ENCODE measurements at places on chromosomes 16 and 17. TPM values are rescaled to one million over a fixed set of nuclear protein-coding genes. Genes with fewer than 3 reads are reported as not detected.

GRCh38 chr17:33464669-33465280 lies 171.7 kb upstream of the ASIC2 start:
- DNase-seq, result no peak

DNA sequence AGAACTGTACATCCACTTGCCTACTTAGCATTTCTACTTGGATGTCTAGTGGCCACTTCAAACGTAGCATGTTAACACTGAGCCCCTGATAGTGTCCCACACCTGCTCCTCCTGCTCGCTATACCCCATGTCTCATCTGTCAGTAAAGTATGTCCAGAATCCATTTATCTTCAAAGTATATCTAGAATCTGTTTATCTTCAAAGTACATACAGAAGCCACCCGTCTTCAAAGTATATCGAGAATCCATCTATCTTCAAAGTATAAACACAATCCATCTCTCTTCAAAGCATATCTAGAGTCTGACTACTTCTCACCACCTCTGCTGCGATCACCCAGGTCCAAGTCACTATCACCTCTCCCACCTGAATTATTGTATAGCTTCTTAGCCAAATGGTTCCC lies 43.8 kb downstream of the MYO1D start:
- no peak for DNase-seq

DNA sequence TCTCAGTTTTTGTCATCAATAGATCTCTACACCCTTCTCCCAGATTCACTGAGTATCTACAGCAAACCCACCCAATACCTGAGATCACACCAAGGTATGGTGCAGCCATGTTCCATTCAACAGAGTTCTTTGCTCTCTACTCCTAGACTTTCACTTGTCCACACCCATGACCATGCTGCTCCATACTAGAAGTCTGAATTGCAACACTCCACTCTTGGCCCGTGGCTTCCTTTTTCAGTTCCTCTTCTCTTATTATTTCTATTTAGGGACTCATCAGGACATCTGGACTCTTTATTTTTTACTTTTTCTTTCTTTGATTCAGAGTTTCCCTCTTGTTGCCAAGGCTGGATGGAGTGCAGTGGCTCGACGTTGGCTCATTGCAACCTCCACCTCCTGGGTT lies 37.1 kb downstream of the YWHAE start:
- DNase-seq, result no peak

DNA sequence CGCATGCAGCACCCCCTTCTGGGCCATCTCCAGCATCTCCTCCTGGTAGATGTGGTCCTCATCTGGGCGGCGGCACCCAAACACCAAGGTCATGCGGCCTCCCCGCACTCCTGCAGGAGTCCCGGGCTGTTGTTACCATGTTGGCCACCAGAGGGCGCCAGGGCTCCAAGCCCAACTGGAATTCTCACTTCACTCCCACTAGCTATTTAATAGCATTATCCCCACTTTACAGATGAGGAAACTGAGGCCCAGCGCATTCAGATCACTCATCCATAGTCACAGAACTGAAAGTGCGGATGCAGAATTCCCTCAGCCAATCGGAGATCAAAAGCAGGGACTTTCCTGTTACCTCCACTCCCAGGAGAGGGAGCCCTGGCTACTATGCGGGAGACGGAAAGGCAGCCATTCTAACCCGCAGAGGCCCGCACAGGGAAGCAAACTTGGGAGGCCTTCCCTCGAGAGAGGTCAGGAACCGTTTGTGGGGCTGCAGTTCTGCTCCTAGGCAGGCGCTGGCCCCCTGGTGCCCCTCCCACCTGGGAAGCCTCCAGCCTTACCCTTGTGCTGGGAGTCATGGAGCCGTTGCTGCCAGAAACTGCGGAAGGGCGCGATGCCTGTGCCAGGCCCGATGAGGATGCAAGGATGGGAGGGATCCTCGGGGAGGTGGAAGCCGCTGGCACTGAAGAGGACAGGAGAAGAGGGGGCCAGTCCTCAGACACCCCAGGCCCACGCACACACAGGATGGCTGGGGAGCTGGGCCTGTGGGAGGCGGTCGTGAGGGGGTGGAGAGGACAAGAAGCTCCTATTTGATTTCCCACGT lies 40.1 kb downstream of the NOS2 start:
- no peak for DNase-seq

The TBC1D3H gene
- total RNA-seq, result not detected

DNA sequence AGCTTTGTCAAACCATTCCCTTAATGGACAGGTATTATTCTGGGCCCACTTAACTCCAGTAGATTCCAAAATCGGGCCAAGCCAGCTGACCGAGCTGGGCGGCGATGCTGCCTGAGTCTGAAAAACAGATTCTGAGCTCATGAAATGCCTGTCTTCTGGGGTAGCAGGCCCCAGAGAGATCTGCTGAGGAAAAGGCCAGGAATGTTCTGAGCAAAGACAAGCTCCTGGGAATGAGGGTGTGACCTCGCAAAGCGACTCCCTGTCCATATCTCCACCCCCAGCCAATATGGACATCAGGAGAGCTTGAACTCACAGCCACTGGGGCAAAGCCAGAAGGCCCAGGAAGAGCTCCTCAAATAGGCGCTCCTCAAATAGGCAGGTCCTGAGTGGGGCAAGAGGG lies 23.7 kb downstream of the ZNF423 start:
- no peak for DNase-seq

The SRCIN1 gene
- 0.25 TPM for total RNA-seq

- DNase-seq, result no peak
These were observed 24.7 kb downstream of the NGFR start for GRCh38 chr17:49519781-49520180.

The VMP1 gene
- total RNA-seq, result 141 TPM

GRCh38 chr16:49120631-49121030 lies 161.0 kb downstream of the CBLN1 start:
- no peak for DNase-seq

DNA sequence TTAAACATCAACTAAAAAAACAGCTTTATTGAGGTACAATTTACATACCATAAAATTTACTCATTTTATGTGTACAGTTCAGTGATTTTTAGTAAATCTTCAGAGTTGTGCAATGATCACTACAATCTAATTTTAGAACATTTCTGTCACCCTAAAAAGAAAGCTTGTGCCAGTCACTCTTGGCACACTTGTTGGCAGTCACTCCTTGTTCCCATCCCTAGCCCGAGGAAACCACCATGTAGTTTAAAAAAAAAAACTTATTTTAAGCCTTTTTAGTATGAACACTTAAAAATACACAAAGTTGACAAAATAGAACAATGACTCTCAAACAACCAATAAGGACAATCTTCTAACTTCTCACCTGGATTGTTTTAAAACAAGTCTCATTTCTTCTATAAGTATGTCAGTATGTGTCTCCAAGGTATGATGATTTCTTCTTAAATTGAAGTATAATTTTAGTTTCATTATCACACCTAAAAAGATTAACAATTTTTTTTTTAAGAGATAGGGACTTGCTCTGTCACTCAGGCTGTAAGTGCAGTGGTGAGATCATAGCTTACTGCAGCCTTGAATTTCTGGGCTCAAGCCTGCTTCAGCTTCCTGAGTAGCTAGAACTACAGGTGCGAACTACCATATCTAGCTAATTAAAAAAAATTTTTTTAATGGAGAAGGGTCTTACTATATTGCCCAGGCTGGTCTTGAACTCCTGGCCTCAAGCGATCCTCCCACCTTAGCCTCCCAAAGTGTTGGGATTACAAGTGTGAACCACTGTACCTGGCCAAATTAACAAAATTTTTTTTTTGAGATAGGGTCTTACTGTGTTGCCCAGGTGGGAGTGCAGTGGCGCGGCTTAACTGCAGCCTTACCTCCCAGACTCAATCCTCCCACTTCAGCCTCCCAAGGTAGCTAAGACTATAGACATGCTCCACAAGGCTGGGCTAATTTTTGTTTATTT lies 53.2 kb downstream of the PPM1E start:
- no peak for DNase-seq

The PRSS33 gene
- total RNA-seq, result not detected

Data from foreskin keratinocyte (primary cell).